ENCODE measurements at places on chromosomes 2 and 18. TPM values are rescaled to one million over a fixed set of nuclear protein-coding genes. Genes with fewer than 3 reads are reported as not detected.

GAREM1 gene
- total RNA-seq: 15.7 TPM

MYO7B gene
- total RNA-seq: not detected

KCNK3 gene
- total RNA-seq: 10.6 TPM

DNA sequence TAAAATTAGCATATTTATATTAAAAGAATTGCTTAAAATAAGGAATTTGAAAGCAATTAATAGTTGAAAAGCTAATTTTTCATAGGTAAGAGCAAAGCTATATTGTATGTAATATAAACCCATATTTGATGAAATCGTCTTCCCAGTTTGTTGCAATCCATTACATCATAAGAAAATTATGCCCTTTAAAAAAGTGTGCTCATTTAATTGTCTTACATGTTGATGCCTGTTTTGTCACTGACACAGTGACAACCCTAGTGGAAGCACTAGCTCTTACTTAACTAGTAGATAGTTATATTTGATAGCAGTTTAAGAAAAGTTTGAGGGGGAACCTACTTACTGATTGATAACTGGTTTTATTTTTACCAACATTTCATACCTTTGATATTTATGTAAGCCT is 30.0 kb upstream of the IL18RAP start:
- H3K27me3 ChIP-seq: no peaks in the 10 kb centered on the region
- DNase-seq: no peak
- no peaks in the 10 kb centered on the region for H3K36me3 ChIP-seq
- H3K4me3 ChIP-seq: no peak overlapping the region
- no peak overlapping the region for H3K27ac ChIP-seq

DNA sequence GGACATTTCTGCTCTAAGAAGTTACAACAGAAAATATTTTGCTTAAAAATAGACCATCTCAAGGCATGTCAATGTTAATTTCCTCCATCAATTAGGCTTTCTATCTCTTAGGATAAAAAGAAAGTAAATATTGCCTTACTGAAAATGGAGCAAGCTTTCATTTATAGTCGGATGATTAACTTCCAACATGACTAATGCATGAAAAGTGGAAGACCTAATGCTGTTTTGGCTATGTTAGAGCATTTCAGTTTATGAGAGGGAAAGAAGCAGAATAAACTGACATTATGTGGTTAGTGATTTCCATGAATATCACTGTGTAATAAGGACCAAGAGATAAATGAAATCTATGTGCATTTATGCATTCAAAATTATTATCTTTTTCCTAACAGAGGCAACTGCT is 475.2 kb upstream of the UBE2E3 start:
- H3K27me3 ChIP-seq: no peaks in the 10 kb centered on the region
- no peaks in the 10 kb centered on the region for H3K36me3 ChIP-seq
- H3K27ac ChIP-seq: no peak overlapping the region
- H3K4me1 ChIP-seq: peaks cover 5% of the 10 kb centered on the region

DNA sequence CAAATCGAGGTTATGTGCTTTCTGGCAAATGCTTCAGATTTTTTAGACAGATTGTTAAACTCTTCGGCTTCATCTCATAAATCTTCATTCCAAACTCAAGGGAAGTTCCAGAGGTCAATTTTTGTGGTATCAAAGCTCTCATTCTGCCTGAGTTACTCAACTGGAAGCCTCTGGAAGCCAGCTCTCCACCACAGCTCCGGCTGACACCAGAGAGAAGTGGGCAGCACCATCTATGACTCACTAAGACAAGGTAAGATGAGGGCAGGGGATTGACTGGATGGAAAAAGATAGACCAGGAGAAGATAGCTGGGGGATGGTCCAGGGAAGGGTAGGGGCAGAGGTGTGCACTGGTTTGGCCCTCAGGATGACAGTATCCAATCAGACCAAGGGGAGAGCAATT is 137.3 kb upstream of the HNRNPA3 start:
- no peak overlapping the region for H3K27ac ChIP-seq
- no peak overlapping the region for H3K4me3 ChIP-seq
- no peaks in the 10 kb centered on the region for H3K36me3 ChIP-seq
- H3K27me3 ChIP-seq: no peaks in the 10 kb centered on the region
- no peak for DNase-seq

RND3 gene
- 62.1 TPM for total RNA-seq

DNA sequence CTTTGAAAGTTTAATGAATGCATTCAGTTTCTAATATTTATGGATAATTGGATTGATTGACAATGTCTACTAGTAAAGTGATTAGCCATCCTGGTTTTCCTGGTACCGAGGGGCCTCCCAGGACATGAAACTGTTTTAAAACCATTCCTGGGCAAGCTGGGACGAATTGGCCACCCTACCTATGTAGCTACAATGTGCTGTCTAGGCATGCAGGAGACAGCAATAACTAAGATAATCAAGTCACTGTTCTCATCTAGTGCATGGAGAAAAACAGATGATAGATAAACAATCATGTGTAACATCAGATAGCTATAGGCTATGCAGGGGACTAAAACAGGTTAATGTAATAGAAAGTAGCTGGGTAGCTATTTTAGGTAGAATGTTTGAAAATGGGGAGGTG is 67.1 kb downstream of the PMAIP1 start:
- no peak for DNase-seq
- H3K36me3 ChIP-seq: no peaks in the 10 kb centered on the region

SNRPD1 gene
- 4.4 TPM for total RNA-seq

GRCh38 chr2:216302981-216303676 is 69.2 kb downstream of the MARCHF4 start:
- H3K27me3 ChIP-seq: no peaks in the 10 kb centered on the region
- no peak overlapping the region for H3K27ac ChIP-seq
- no peaks in the 10 kb centered on the region for H3K4me1 ChIP-seq
- H3K36me3 ChIP-seq: no peaks in the 10 kb centered on the region
- no peak overlapping the region for H3K4me3 ChIP-seq

SF3B6 gene
- total RNA-seq: 82.3 TPM

SRD5A2 gene
- 2.9 TPM for total RNA-seq

DNA sequence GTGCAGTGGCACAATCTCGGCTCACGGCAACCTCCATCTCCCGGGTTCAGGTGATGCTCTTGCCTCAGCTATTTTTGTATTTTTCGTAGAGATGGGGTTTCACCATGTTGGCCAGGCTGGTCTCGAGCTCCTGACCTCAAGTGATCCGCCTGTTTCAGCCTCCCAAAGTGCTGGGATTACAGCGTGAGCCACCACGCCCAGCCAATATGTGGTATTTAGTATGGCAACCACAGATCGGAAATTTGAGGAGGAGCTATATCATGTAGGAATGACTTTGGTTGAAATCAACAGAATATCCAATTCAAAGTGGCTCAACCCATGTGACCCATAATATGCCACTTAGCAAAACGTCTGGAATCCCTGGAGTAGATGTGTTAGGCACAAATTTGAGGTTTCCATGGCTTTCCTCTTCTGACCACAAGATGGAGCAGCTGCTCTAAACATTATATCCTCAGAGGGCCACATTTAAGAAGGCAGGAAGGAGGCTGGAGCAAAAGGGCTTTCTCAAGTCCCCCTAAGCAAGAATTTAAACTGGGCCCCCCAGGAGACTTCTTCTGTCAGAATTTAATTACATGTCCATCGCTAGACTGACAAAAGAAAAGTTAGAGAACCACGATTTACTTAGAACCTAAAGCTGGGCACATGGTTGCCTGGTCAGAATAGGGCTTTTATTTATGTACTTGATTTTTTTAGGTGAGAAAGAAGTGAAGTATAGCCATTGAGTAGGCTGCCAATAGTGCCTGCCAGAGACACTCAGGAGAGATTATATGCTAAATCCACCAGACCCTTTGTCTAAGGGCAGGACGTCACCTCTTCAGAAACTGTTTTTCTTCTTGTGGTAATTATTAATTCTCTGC is 49.6 kb upstream of the ITSN2 start:
- no peaks in the 10 kb centered on the region for H3K4me1 ChIP-seq
- H3K27me3 ChIP-seq: no peaks in the 10 kb centered on the region
- no peak for DNase-seq
- no peak overlapping the region for H3K27ac ChIP-seq
- H3K36me3 ChIP-seq: no peaks in the 10 kb centered on the region

GRCh38 chr2:23602116-23602515 is 217.1 kb downstream of the KLHL29 start:
- peak; percentile 93 for DNase-seq
- no peaks in the 10 kb centered on the region for H3K27me3 ChIP-seq
- H3K4me3 ChIP-seq: no peak overlapping the region
- peaks cover 10% of the 10 kb centered on the region for H3K4me1 ChIP-seq
- no peaks in the 10 kb centered on the region for H3K36me3 ChIP-seq
- peak overlapping the region; percentile 34 for H3K27ac ChIP-seq

DNA sequence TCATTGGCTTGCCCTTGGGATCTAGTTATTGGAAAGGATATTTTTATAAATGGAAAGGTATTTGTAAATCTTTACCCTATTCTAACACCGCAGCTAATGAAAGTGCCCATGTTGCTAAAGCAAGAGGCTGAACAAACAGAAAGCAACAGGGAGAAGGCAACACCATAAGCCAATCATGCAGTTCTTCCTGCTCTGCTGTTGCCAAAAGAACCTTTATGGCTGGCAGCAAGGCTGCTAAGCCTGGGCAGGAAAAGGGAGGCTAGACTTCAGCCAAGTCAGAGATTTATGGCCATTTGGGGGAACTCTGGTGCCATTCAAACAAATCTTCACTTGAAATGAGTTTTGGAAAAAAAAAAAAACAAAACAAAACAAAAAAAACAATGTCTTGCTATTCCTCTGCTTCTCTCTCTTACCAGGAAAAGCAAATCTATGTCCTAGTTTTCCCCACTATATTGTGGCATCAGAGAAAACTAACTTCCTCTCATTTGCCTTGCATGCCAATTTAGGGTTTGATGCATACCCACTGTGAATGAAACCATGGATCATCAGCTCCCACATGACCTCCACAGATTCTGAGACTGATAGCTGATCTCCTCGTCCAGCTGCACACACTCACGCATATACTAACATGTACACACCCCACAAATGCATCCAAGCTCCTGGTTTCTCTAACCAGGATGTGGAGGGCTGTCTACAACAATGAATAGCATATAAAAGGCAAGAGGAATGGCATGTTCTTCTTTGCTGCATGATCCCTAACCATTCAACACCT is 179.3 kb downstream of the C1D start:
- H3K27ac ChIP-seq: no peak overlapping the region
- no peak overlapping the region for H3K4me3 ChIP-seq
- peaks cover 4% of the 10 kb centered on the region for H3K4me1 ChIP-seq
- no peaks in the 10 kb centered on the region for H3K36me3 ChIP-seq

DNA sequence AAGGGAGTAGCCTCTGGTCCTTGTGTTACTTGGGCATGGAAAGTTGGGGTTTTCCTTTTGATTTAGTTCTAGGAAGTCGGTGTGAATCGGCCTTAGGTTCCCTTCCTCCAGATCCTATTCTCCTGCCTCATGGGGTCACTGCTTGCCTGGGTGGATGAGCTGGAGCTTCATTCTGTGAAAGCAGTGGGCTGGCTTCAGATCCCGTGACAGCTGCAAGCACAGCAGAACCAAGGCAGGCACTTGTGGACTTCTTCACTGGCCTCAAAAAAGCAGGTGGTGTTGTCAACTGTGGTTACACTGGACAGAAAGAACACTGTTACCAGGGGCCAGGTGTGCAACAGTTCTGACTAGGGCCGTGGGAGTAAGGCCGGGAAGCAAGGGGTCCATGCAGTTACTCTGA is 243.4 kb downstream of the LDLRAD4 start:
- H3K36me3 ChIP-seq: no peaks in the 10 kb centered on the region
- H3K4me3 ChIP-seq: no peak overlapping the region
- no peak for DNase-seq
- no peaks in the 10 kb centered on the region for H3K27me3 ChIP-seq

- no peak overlapping the region for H3K4me3 ChIP-seq
- no peak for DNase-seq
- H3K36me3 ChIP-seq: no peaks in the 10 kb centered on the region
These were observed 51.0 kb upstream of the CTDP1 start for GRCh38 chr18:79628416-79629248.

DNA sequence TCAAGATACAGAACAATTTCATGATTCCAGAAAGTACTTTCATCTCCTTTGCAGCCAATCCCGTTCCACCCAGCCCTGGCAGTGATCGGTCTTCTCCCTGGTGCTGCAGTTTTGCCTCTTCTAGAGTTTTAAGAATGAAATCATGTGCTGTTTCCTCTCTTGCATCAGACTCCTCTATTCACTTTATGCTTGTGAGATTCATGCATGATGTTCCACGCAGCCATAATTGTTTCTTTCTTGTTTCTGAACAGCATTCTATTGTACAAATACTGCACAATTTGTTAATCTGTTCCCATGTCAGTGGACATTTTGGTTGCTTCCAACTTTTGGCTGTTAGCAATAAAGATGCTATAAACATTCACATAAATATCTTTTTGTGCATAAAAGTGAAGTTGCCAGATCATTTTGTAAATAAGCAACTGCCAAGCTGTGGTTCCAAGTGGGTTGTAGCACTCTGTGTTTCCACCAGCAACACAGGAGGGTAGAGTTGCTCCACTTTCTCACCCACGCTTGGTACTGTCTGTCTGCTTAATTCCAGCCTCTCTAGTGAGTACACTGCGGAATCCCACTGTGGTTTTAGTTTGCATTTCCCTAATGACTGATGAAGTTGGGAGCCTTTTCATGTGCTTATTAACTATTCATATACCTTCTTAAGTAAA is 104.5 kb downstream of the TWIST2 start:
- no peaks in the 10 kb centered on the region for H3K27me3 ChIP-seq
- H3K27ac ChIP-seq: peak overlapping the region; percentile 44
- no peak for DNase-seq
- peaks cover 23% of the 10 kb centered on the region for H3K4me1 ChIP-seq
- no peaks in the 10 kb centered on the region for H3K36me3 ChIP-seq

DNA sequence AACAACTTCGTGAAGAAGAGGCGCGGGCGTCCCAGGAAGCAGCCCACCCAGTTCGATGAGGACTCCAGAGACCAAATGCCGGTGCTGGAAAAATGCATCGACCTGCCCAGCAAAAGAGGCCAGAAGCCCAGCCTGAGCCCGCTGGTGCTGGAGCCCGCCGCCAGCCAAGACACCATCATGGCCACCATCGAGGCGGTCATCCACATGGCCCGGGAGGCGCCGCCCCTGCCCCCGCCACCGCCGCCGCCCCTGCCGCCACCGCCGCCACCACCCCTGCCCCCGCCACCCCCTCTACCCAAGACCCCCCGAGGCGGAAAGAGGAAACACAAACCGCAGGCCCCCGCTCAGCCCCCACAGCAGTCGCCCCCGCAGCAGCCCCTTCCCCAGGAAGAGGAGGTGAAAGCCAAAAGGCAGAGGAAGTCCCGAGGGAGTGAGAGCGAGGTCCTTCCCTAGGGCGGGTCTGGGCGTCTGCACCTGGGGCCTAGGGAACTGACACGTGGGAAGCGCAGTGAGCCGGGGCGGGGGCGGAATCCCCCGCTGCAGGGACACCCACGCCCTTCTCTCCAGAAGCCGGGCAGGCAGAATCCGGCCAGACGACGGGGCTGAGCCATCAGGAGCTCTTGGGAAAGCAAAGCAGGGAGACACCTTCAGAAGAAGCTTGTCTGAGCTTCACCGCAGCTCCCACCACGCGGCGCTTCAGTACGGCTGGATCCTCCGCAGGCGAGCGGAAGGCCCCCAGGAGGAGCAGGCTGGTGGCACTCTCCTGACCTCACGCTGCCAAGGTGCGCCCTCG is 382.8 kb downstream of the SETBP1 start:
- no peak for DNase-seq
- H3K4me1 ChIP-seq: no peaks in the 10 kb centered on the region
- H3K36me3 ChIP-seq: no peaks in the 10 kb centered on the region

All from vagina (tissue), 2 donors.